ENCODE measurements at places on chromosomes 3 and 15. TPM values are rescaled to one million over a fixed set of nuclear protein-coding genes. Genes with fewer than 3 reads are reported as not detected.

GRCh38 chr3:24012589-24013269, 67.6 kb downstream of the NR1D2 start:
- no peak for DNase-seq

ZNF662 gene
- total RNA-seq, result 1.2 TPM

GRCh38 chr3:17033516-17034168, 148.9 kb downstream of the PLCL2 start:
- no peak for DNase-seq

DNA sequence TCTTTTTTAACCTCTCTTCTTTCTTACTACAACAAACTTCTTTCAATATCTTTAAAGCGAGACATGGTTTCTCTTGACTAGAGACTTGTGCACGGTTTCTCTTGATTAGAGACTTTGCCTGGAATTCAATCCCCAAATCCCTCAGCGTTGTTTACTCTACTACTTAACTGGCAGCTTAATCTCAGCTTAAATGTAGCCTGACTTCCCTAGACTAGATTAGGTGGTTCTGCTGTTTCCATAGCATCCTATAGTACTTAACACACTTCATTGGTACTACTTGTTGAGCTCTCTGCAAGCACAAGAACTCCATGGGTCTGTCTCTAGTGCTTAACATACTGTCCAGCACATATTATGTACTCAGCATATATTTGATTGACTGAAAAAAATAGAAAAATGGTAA, 168.2 kb upstream of the GPR149 start:
- DNase-seq, result no peak

DNA sequence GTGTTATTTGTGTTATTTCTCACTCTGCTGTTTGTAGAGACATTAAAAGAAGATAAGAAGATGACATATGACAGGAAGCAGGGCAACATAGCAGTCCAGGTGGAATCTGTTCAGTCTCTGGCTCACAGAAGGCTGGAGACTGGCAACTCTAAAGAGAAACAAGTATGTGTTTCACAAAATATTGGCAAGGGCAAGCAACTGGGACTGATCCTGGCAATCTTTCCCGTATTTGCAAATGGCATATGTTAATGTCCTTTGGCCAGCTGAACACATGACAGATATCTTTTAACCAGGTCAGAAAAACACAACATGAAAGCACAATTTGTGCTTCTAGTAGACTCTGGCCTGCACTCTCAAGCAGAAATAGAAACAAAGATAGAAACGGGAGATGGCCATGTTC, 1354.1 kb upstream of the EPHA6 start:
- no peak for DNase-seq

DNA sequence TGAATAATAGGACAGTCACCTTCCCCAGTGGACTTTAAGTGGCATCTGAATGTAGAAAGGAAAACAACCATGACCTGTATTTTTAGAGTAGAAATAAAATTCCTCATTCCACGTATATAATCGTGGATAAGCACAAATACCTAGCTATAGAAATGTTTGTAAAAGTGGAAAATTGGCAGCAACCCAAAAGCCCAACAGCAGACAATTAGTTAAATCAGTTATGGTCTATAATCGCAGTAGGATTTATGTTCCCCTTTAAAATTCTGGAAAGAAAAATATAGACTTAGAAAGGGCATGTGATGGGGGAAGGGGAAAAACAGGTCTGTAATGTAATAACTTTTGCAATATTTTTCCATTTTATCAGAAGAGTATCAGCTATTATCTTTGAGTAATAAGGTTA, 241.9 kb upstream of the ST8SIA2 start:
- DNase-seq, result no peak

DNA sequence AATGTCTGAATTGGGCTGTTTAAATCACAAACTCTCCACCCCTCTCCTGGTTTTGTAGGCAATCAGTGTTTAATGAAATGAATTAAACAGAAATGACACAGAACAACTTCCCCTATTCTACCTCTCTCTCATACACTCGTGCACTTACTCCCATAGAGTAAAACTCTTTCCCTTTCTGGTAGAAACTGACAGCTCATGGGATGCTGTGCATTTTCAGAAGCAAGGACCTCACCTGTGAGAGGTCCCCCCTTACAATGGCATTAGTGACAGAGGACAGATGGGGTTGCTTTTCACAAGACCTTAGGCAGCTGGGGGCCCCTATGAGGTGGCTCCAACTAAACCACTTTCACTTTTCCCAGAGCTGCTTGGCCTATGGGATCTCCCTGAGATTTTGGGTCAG, 31.9 kb downstream of the PARP16 start:
- DNase-seq, result no peak

CAMP gene
- not detected for total RNA-seq

AADAC gene
- total RNA-seq, result not detected

- DNase-seq, result no peak
Observed at GRCh38 chr3:83092521-83093221, 1331.2 kb upstream of the GBE1 start.

GRCh38 chr3:132032959-132033358, 1.9 kb downstream of the CPNE4 start:
- no peak for DNase-seq

DNA sequence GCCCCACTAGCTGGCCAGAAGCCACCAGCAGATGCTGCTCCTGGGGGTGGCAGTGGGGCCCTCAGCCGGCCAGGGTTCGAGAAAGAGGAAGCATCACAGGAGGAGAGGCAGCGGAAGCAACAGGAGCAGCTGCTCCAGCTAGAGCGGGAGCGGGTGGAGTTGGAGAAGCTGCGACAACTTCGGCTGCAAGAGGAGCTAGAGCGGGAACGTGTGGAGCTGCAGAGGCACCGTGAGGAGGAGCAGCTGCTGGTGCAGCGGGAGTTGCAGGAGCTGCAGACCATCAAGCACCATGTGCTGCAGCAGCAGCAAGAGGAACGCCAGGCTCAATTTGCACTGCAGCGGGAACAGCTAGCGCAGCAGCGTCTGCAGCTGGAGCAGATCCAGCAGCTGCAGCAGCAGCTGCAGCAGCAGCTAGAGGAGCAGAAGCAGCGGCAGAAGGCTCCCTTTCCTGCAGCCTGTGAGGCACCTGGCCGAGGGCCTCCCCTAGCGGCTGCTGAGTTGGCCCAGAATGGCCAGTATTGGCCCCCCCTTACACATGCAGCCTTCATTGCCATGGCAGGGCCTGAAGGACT, 17.5 kb upstream of the APEH start:
- no peak for DNase-seq

- no peak for DNase-seq
Observed at GRCh38 chr15:90400005-90400758, 12.1 kb downstream of the IQGAP1 start.

ACTRT3 gene
- not detected for total RNA-seq

- peak; percentile 76 for DNase-seq
Observed at GRCh38 chr3:115146418-115147328, at the start of gene ZBTB20. Gene ZBTB20, minus strand, starts transcription at chr3:115147288.

DNA sequence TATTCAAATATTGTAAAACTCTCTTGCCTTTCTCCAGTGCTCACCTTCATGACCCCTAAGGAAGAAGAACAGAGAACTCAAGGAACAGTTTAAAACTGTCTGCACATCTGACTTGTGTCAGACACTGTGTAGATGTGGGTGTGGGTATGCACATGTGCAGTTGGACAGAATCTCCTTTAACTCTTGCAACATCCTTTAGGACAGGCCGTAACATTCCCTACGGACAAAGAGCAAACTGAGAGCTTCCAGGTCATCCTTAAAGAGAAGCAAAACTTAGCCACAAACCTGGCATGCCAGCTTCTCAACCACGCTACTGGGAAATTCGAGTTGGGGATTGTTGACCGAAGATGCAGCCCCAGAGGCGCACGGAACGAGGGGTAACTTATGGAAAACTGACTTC, 4.1 kb upstream of the SFMBT1 start:
- no peak for DNase-seq

DNA sequence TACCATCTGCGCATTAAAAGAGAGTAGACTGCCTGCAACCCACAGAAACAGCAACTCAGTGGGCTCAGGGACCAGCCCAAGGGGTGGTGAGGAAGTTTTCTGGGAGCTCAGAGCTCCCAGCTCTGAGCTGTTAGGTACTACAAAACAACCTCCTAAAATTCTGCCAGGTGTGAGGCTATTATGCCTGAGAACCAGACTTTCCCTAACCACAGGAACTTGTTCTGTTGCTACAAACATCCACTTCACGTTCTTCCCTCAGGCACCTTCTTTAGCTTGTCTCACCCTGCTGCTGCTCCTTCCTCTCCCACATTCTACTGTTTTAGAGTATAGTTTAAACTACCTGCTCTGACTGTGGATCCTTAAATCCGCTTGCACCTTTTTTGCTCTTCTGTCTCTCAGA, 399.4 kb downstream of the ROBO1 start:
- no peak for DNase-seq

DNA sequence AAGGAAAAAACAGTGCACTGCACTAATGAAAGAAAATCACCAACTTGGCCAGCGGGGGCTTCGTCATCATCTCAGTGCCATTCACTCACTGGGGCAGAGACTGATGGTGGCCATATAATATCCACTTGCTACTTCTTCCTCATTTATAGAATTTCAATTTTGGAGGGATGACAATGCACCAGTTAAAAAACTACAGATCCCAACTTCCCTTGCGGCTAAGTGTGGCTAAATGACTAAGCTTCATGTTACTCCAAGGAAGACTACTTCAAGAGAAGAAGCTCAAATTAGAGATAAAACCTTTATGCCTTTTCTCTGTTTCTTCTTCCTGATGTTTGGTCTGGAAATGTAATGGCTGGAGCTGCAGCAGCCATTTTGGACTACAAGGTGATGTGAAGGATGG, 38.8 kb downstream of the NGLY1 start:
- DNase-seq, result no peak

- no peak for DNase-seq
Observed at GRCh38 chr3:52490035-52490938, 4.9 kb upstream of the STAB1 start.

PIERCE2 gene
- 0.38 TPM for total RNA-seq
